ENCODE measurements at places on chromosomes 1 and 21.

GRCh38 chr1:30322859-30323257 is 400.5 kb downstream of the MATN1 start:
- no peaks in the 10 kb centered on the region for H3K36me3 ChIP-seq
- H3K27me3 ChIP-seq = peaks cover 9% of the 10 kb centered on the region
- H3K4me1 ChIP-seq = no peaks in the 10 kb centered on the region
- DNase-seq = no peak
- H3K4me3 ChIP-seq = no peak overlapping the region

- DNase-seq = no peak
- H3K36me3 ChIP-seq = peaks cover 14% of the 10 kb centered on the region
- H3K4me3 ChIP-seq = no peak overlapping the region
- no peak overlapping the region for H3K27ac ChIP-seq
- peaks cover 57% of the 10 kb centered on the region for H3K4me1 ChIP-seq
Observed at GRCh38 chr1:91741301-91741700, 144.7 kb downstream of the TGFBR3 start.

GRCh38 chr21:44557491-44558328 is 885 bp downstream of the KRTAP10-3 start:
- no peak overlapping the region for H3K27ac ChIP-seq
- no peaks in the 10 kb centered on the region for H3K4me1 ChIP-seq
- DNase-seq = no peak
- H3K36me3 ChIP-seq = no peaks in the 10 kb centered on the region

DNA sequence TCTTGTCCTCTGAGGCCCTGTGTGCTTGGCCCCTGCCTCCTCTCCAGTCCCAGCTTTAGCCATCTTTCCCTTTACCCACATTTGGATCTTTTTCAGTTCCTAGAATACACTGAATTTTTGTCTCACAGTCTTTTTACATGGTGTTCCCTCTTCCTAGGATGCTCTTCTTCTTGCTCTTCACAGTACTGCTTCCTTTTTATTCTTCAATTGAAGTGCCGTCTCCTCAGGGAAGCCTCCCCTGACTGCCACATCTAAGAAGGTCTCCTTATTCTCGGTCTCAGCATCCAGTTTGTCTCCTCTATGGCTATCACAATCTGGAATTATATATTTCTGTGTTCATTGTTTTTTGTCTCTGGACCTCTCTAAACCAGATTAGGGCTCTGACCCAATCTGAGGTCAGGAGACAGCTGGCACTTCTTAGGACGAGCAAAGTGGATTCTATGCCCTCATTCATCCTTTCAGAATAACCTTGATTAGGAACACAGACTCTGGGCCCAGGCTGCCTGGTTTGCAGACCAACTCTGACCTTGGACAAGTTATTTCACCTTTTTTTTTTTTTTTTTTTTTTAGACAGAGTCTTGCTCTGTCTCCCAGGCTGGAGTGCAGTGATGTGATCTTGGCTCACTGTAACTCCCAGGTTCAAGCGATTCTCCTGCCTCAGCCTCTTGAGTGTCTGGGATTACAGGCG is 3.2 kb upstream of the FGR start:
- no peak overlapping the region for H3K27ac ChIP-seq
- H3K27me3 ChIP-seq = peaks cover 3% of the 10 kb centered on the region
- H3K4me1 ChIP-seq = peaks cover 20% of the 10 kb centered on the region
- H3K36me3 ChIP-seq = no peaks in the 10 kb centered on the region
- no peak for DNase-seq
- no peak overlapping the region for H3K4me3 ChIP-seq

DNA sequence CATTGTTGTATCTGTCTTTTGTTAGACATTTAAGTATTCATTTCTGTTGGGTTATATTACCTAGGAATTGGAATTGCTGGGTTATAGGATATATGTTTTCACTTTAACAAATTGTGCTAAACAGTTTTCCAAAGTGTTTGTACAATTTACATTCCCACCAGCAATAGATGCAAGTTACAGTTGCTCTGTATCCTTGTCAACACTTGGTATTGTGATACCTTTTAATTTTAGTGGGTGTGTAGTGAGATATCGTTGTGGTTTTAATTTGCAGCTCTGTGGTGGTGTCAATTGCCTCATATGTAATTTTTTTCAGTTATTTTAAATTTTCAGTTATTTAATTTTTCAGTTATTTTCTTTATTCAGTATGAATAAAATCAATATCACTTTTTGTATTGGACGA is 7.4 kb upstream of the DPH5 start:
- H3K36me3 ChIP-seq = no peaks in the 10 kb centered on the region
- H3K4me3 ChIP-seq = no peak overlapping the region

DNA sequence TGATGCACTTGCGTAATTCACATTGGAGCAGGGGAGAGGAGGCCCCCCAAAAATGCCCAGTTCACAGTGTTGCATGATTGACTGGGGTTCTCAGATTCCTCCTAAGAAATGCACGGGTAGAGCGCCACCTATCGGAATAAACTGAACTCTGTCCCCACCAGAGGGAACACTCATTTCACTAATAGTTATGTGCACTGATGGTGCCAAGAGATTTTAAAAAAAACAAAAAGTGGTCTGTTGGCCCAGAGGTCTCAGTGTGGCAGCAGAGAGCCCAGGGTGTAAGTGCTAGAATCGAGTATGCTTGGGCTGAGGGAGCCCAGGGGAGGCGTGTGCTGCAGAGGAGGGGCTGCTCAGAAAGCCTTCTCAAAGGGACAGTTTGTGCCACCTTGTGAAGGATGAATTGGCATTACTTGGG is 6.9 kb downstream of the PINK1 start:
- no peak for DNase-seq
- H3K36me3 ChIP-seq = no peaks in the 10 kb centered on the region
- no peak overlapping the region for H3K4me3 ChIP-seq
- no peaks in the 10 kb centered on the region for H3K27me3 ChIP-seq

- no peaks in the 10 kb centered on the region for H3K27me3 ChIP-seq
- H3K36me3 ChIP-seq = no peaks in the 10 kb centered on the region
- H3K27ac ChIP-seq = no peak overlapping the region
- no peak for DNase-seq
- peaks cover 13% of the 10 kb centered on the region for H3K4me1 ChIP-seq
- no peak overlapping the region for H3K4me3 ChIP-seq
Observed at GRCh38 chr1:166083887-166084286, 82.9 kb downstream of the FAM78B start.
